Daoy (cell line): ENCODE measurements at places on chromosomes 3 and 15. TPM values are rescaled to one million over a fixed set of nuclear protein-coding genes. Genes with fewer than 3 reads are reported as not detected.

C3orf49 gene
- not detected in 2 replicates for total RNA-seq

KBTBD8 gene
- total RNA-seq, result 4.7 and 5.9 TPM in 2 replicates

FGF12 gene
- 0.69 and 2.0 TPM in 2 replicates for total RNA-seq

SPESP1 gene
- total RNA-seq, result not detected in 2 replicates

SLC9A9 gene
- total RNA-seq, result not detected in 2 replicates

SPTSSB gene
- total RNA-seq, result not detected in 2 replicates

CSPG5 gene
- 1.3 and 2.0 TPM in 2 replicates for total RNA-seq

ZIC1 gene
- total RNA-seq, result 10.3 and 19.5 TPM in 2 replicates

CLCN2 gene
- 3.5 and 4.7 TPM in 2 replicates for total RNA-seq

HRG gene
- total RNA-seq, result not detected in 2 replicates

SCN5A gene
- 0.17 and 0.45 TPM in 2 replicates for total RNA-seq

PPM1L gene
- total RNA-seq, result 6.8 TPM in 2 replicates

TAGLN3 gene
- 0.80 and 5.1 TPM in 2 replicates for total RNA-seq

NPAP1 gene
- 0.03 and 0.17 TPM in 2 replicates for total RNA-seq

SMAD6 gene
- total RNA-seq, result 9.0 and 12.2 TPM in 2 replicates

CNBP gene
- total RNA-seq, result 520 and 547 TPM in 2 replicates

MYZAP gene
- 1.2 and 1.4 TPM in 2 replicates for total RNA-seq

GOLGA8R gene
- 0.48 TPM in 1 of 2 replicates, not detected in the other for total RNA-seq

P2RY12 gene
- total RNA-seq, result not detected in 2 replicates

FBXW12 gene
- not detected in 2 replicates for total RNA-seq

CCDC39 gene
- 0.65 TPM in 1 of 2 replicates, not detected in the other for total RNA-seq

XCR1 gene
- total RNA-seq, result not detected in 2 replicates

CADM2 gene
- 0.46 TPM in 1 of 2 replicates, not detected in the other for total RNA-seq

WDR93 gene
- 0.06 TPM in 1 of 2 replicates, not detected in the other for total RNA-seq

CLRN1 gene
- not detected in 2 replicates for total RNA-seq

PIGZ gene
- 0.23 and 0.77 TPM in 2 replicates for total RNA-seq

PPP2R3A gene
- 6.5 and 10.2 TPM in 2 replicates for total RNA-seq
